Common myeloid progenitor, CD34-positive (primary cell): ENCODE measurements at places on chromosomes 3 and 15.
A peak's percentile ranks its signal among the peaks of the same experiment; 100 is the strongest.

DNA sequence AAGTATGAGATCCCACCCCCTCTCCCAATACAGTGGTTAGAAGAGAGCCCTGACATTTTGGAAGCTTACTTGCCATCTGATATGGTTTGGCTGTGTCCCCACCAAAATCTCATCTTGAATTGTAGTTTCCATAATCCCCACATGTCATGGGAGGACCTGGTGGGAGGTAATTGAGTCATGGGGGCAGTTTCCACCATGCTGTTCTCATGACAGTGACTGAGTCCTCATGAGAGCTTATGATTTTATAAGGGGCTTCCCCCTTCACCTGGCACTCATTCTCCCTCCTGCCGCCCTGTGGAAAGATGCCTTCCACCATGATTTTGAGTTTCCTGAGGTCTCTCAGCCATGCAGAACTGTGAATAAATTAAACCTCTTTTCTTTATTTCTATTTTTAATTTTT lies 28.8 kb upstream of the HES1 start:
- DNase-seq, result no peak

- no peak for DNase-seq
Measured at GRCh38 chr3:21517184-21517583, 233.8 kb downstream of the ZNF385D start.

- DNase-seq, result no peak
Measured at GRCh38 chr3:28012830-28013229, 228.6 kb upstream of the CMC1 start.

GRCh38 chr3:177194299-177194698 lies 3.0 kb downstream of the TBL1XR1 start:
- DNase-seq, result no peak

- no peak for DNase-seq
Measured at GRCh38 chr3:129356756-129357425, 71.5 kb downstream of the EFCAB12 start.

GRCh38 chr15:52103217-52104207 lies 9.1 kb downstream of the BCL2L10 start:
- DNase-seq, result no peak

GRCh38 chr3:174959556-174960065 lies 100.5 kb downstream of the NAALADL2 start:
- no peak for DNase-seq

DNA sequence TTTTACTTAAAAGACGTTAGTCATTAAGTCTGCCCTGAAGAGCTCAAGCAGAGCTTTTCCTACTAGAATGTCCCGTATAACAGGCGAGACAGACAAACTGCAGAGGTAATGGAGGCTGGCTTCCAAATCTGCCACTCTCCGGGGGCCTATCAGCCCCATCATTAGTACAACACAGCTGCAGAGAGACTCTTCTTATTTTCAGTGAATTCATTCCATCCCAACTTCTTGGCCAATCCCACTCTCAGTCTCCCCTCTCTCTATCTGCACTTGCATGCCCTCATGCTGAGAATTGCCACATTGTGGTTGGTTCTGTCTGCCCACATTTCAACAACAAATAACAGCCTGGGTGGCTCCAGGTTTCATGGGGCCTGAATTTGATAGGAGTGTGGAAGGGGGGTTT lies 412.7 kb downstream of the ERC2 start:
- DNase-seq, result no peak

- no peak for DNase-seq
Measured at GRCh38 chr15:91572110-91572509, 281.4 kb upstream of the SLCO3A1 start.

GRCh38 chr15:95690631-95691340 lies 639.7 kb upstream of the NR2F2 start:
- DNase-seq, result no peak

GRCh38 chr15:52338058-52338457 lies 42.5 kb upstream of the MYO5C start:
- DNase-seq, result peak; percentile 12

DNA sequence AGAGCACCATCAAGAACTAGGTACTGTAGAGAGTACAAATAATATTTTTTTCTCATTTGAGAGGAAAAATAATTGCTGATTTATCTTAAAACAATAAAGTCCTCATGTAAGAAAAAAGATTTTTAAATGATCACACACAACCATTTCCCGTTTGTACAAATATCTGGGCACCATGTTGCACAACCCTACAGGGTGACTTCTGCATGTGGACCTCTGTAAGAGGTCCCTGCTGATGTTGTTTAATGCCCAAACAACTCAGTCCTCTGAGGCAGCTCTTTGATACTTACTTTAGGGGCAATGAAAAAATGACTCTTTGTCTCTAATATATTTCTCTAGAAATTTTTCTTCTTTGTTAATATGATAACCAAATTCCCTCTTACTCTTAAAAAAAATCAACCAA lies 168.1 kb upstream of the SATB1 start:
- no peak for DNase-seq

GRCh38 chr3:41065340-41065739 lies 134.0 kb upstream of the CTNNB1 start:
- DNase-seq, result no peak

DNA sequence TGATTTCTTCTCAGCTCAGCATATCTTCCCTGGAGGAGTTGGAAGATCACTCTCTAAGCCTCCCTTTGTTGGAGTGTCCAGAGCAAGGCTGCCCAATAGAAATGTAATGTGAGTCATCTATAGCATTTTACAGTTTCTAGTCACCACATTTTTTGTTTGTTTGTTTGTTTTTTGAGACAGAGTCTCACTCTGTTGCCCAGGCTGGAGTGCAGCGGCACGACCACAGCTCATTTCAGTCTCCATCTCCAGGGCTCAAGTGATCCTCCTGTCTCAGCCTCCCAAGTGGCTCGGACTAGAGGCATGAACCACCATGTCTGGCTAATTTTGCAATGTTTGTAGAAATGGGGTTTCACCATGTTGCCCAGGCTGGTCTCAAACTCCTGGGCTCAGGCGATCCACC lies 21.3 kb downstream of the KLHL6 start:
- DNase-seq, result no peak

- DNase-seq, result no peak
Measured at GRCh38 chr15:75346796-75347221, at the start of gene NEIL1. Gene NEIL1, plus strand, starts transcription at chr15:75347039. Its CDS starts 1,867 bp downstream, at chr15:75348906.

DNA sequence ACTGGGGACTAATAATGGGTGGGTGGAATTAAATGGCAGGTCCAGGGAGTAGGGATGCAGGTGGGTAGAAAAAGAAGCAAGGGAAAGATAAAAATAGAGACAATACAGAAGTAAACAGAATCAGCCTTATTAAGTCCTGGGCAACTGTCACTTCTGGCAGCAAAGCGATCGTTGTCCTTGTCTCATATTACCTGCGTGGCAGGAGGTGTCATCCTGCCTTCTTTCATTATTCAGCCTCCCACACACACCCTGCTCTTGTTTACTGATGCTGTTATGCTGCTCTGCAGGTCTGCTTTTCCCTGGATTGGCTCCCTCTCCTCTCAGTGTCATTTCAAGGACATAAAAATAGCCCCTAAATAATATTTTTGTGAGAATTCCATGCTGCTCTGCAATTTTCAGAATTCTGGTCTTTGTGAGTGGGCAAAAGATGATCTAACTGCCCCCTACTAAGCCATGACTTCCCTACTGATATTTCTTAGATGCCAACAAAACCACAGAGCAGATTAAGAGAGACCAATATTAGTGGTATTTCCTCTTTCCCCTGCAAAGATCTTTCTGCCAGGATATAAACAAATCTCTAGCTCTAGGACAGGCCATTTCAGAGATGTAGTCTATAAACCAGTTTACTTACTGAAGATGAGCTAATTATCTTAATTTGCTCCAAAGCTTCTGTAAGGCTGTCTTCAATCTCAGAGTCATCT lies 8.5 kb downstream of the VEPH1 start:
- DNase-seq, result peak; percentile 22

GRCh38 chr15:66946578-66947164 lies 118.7 kb upstream of the SMAD3 start:
- DNase-seq, result peak; percentile 86

- DNase-seq, result no peak
Measured at GRCh38 chr15:89448825-89449224, 47.6 kb downstream of the RHCG start.

DNA sequence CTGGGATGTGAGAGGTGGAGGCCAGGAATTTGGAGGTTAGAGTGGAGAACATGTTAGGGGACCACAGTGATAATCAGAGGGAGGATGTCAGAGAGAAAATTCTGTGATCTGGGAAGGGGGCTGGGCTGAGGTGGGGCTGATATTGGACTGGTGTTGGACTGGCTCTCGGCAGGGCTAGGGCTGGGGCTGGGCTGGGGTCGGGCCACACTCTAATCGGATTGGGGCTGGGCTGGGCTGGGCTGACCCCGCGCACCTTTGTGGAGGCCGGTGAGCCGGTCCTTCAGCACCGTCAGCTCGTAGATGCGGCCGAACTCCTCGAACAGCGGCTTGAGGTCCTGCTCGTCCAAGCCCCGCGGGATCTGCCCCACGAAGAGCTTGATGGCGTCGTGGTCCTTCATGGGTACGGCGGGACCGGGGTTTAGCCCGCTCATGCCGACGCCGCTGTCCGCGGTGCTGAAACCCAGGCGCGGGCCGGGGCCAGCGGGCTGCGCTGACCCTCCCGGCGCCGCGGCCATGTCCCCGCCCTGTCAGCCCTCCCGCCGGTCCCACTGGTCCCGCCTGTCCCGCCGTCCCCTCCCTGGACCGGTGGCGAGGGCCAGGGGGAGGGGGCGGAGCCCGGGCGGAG lies 485 bp downstream of the CELF6 start:
- DNase-seq, result peak; percentile 46
